ENCODE measurements at places on chromosomes 16 and 17. TPM values are rescaled to one million over a fixed set of nuclear protein-coding genes. Genes with fewer than 3 reads are reported as not detected.
A peak's percentile ranks its signal among the peaks of the same experiment; 100 is the strongest.

DNA sequence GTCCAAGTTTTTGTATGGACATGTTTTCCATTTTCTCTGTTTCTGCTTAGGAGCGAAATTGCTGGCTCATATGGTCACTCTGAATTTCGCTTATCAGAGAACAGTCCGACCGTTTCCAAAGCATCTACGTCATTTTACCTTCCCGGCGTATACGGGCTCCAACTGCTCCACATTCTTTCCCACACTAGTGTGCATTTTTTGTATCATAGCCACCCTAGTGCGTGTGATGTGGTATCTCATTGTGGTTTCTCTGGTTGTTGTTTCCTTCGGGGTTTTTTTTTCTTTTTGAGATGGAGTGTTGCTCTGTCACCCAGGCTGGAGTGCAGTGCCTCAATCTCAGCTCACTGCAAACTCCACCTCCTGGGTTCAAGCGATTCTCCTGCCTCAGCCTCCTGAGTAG, 31.0 kb upstream of the BHLHA9 start:
- no peak for DNase-seq

- no peak for DNase-seq
Observed at GRCh38 chr16:63458846-63459245, 1422.6 kb upstream of the CDH8 start.

GRCh38 chr17:56478836-56479447, 114.6 kb upstream of the NOG start:
- peak; percentile 54 for DNase-seq

GRCh38 chr17:59381716-59382570, 50.5 kb downstream of the YPEL2 start:
- DNase-seq: peak; percentile 96

GRCh38 chr17:71446645-71447437, 674.0 kb upstream of the SOX9 start:
- DNase-seq: no peak

- no peak for DNase-seq
Observed at GRCh38 chr16:1291576-1291974, 17.9 kb upstream of the UBE2I start.

GRCh38 chr17:69485251-69485661, 70.8 kb downstream of the MAP2K6 start:
- no peak for DNase-seq

DNA sequence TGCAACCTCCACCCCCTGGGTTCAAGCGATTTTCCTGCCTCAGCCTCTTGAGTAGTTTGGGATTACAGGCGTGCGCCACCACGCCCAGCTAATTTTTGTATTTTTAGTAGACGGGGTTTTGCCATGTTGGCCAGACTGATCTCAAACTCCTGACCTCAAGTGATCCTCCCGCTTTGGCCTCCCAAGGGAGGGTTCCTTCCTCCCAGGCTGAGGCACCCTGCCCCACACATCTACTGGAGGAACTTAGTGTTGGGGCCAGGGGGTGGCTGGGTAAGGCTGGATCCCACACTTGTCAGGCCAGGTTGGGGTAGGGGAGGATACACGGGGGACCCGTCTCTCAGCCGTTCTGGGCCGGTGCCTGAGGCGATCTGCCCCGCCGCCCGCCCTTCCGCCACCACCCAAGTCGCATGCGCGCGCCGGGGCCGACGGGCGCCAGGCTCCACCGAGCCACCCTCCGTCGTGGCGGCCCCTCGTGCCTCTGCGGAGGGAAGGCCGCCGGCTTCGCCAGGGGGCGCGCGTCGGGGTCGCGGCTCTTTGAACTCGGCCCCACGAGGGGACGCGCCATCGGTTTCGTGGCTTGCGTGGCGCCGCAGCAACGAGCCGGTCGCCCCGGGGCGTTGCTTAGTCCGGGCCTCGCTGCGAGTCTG, 15.9 kb downstream of the GRB7 start:
- peak; percentile 34 for DNase-seq

- peak; percentile 87 for DNase-seq
Observed at GRCh38 chr17:40168262-40168832, 8.9 kb upstream of the RAPGEFL1 start.

GRCh38 chr17:59494757-59495368, 70.5 kb upstream of the DHX40 start:
- DNase-seq: no peak

GRCh38 chr16:31702796-31703195, 170.8 kb upstream of the ZNF267 start:
- no peak for DNase-seq

GRCh38 chr17:78623541-78623940, 46.3 kb upstream of the DNAH17 start:
- no peak for DNase-seq

DNA sequence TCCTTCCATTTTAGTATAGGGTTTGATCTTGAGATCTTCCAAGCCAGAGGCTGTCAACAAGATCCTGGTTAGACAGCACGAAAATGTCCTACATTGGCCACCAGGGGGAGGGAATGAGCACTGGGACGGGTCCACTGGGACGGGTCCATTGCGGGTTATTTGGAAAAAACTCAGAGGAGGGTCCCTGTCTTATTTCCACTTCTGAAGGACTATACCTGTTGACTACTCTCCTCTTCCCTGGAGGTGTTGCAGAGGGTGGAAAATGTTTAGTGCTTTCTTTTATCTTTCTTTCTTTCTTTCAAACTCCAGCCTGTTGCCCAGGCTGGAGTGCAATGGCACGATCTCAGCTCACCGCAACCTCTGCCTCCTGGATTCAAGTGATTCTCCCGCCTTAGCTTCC, 2.5 kb downstream of the TTLL6 start:
- DNase-seq: peak; percentile 65

The ARHGAP23 gene
- 33.7 TPM for total RNA-seq

The LPO gene
- total RNA-seq: not detected

The YBX2 gene
- total RNA-seq: under 0.01 TPM

The PLLP gene
- total RNA-seq: 6.3 TPM

The CENPX gene
- 30.1 TPM for total RNA-seq

The ABI3 gene
- 14.4 TPM for total RNA-seq

The GAS2L2 gene
- under 0.01 TPM for total RNA-seq

The UNKL gene
- 5.6 TPM for total RNA-seq

The OR1F1 gene
- total RNA-seq: not detected

The ADAM11 gene
- total RNA-seq: under 0.01 TPM

The SLC13A2 gene
- not detected for total RNA-seq

The OTOP3 gene
- not detected for total RNA-seq

The KRTAP9-3 gene
- not detected for total RNA-seq

The METTL9 gene
- 165 TPM for total RNA-seq
